Renal cortex interstitium (tissue), 15 donors: ENCODE measurements at places on chromosomes 7 and 10. TPM values are rescaled to one million over a fixed set of nuclear protein-coding genes. Genes with fewer than 3 reads are reported as not detected.
A peak's percentile ranks its signal among the peaks of the same experiment; 100 is the strongest.

GRCh38 chr10:97046456-97047082 lies 139.2 kb downstream of the SLIT1 start:
- no peak for DNase-seq

The INMT gene
- 1.4 TPM for polyA plus RNA-seq

The PRSS2 gene
- polyA plus RNA-seq = not detected

DNA sequence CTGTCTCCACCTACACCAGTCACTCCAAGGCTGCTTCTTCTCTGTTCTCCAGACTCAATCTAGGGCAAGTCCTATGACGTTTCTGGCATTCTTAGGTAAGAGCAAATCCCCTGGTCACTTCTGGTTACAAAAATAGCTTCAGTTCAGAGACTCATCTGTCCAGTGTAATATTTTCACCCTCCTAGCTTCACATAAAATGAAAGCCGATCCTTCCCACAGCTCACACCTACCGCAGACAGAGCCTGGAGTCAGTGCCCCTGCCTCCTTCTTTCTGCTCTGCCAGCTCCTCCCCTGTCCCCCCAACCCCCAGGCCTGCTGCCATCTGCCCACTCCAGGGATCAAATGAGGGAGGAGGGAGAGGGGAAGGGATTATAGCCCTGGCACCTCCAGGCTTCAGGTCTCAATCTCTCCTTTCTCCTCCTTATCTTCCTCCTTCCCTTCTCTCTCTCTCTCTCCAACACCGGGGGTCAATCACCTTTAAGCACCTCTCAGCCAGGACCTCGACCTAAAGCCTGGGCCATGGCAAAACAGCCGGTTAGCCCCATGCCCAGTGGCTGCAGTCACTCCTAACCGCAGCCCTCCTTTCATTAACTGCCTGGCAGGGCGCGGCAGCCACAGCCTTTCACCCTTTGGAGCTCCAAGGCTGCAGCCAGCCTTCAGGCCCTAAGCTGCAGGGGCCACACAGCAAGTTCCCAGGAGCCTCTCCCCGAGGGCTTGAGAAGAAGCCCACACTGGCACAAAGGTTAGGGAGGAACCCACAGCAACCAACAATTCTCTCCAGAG lies 292.6 kb upstream of the MGMT start:
- DNase-seq = no peak

The HELLS gene
- 29.7 TPM for polyA plus RNA-seq

The IMPDH1 gene
- 25.3 TPM for polyA plus RNA-seq

The PON3 gene
- 2.5 TPM for polyA plus RNA-seq

The AVPI1 gene
- 8.6 TPM for polyA plus RNA-seq

GRCh38 chr10:126519185-126519584 lies 130.9 kb upstream of the ADAM12 start:
- DNase-seq = no peak

- DNase-seq = no peak
Measured at GRCh38 chr7:41916450-41916927, 213.6 kb upstream of the INHBA start.

The KLF6 gene
- 64.1 TPM for polyA plus RNA-seq

DNA sequence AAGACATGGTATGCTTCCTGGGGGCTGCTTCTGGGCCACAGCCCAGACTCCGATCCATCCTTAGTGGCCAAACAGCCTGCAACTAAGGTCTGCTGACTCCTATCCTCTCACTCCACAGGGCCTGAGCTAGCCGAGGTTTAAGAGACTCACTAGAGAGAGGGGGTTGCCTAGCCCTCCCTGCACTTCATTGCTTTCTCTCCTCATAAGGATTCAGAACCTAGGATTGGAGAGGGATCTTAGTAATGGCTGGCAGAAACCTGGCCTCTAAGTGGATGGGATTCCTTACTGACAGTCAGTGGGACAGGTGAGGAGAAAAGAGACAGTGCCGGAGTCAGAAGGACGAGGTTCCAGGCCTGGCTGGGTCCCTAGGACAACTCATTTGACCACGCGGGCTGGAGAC lies 8.2 kb upstream of the DDIT4 start:
- no peak for DNase-seq

- no peak for DNase-seq
Measured at GRCh38 chr7:29810813-29811482, 4.6 kb downstream of the WIPF3 start.

DNA sequence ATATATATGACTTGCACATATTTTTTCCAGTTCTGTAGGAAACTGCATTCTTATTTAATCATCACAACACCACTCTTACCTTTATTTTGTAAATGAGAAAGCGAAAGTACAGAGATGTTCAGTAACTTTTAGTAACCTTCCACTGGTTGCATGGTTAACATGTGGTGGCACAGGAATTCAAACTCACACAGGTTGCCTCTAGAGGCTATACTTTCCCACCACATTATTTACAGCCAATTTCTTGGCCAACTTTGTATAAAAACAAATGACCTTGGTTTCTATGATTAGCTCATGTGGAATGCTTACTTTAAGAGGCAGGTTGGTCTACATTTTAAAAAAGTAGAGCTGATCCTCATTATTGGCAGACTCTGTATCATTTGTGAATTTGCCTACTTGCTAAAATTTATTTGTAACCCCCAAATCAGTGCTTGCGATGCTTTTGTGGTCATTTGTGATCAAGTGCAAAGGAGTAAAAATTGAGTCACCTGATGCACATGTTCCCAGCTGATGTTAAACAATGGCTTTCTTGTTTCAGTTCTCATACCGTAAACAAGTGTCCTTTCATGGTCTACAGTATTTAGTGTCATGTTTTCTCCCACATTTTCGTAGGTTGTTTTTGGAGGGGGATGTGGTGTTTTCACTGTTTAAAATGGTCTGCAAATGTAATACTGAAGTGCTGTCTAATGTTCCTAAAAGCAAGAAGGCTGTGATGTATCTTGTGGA lies 14.8 kb downstream of the BBS9 start:
- DNase-seq = no peak

- DNase-seq = no peak
Measured at GRCh38 chr10:30215141-30215540, 133.9 kb downstream of the MTPAP start.

GRCh38 chr10:78203915-78204818 lies 170.5 kb downstream of the RPS24 start:
- DNase-seq = peak; percentile 35

GRCh38 chr7:41244246-41244645 lies 458.6 kb downstream of the INHBA start:
- no peak for DNase-seq

The LMBR1 gene
- 45.2 TPM for polyA plus RNA-seq
